ENCODE measurements at places on chromosomes 6 and 20. TPM values are rescaled to one million over a fixed set of nuclear protein-coding genes. Genes with fewer than 3 reads are reported as not detected.

GRCh38 chr6:15553031-15553430, 109.8 kb downstream of the DTNBP1 start:
- DNase-seq = no peak

The TNFRSF21 gene
- 14.9 TPM for polyA plus RNA-seq

DNA sequence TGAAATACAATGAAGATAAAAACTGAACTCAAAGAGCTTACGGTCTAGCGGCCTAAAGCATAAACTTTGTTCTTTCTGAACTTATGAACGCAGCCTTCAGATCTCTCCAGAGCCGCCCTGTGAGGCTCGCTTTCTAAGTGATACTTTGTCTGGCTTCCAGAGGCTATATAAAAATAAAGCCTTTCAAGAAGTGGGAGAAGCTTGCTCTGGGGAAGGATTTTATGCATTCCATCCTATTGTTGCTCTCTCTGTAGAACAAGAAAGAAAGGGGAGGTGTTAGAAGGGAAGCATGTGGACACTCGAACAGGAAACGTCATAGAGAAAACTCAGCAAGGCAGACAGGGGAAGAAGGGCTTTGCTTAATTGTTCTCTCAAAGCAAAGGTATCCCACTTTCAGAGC, 77.0 kb downstream of the TBX18 start:
- no peak for DNase-seq

The KHDRBS2 gene
- 11.1 TPM for polyA plus RNA-seq

- DNase-seq = peak; percentile 78
These were observed 56.0 kb upstream of the DDR1 start for GRCh38 chr6:30828027-30828962.

DNA sequence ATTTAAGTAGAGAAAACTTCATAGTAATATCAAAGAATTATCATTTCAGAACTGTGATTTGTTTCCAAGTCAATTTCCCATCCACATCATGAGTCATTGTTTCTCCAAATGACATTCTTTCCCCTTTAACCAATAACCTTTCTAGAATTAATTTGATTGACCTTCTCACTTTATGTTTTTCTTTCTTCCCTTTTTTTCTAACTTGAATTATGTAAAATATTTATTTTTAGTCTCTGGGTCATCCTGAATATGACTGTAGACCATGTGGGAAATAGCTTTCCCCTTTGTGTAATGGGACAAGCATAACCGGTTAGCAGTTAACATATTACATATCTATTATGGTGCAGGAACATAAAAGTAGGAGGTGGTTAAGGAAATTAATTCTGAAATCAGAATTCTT, 291.1 kb downstream of the GJA1 start:
- no peak for DNase-seq

DNA sequence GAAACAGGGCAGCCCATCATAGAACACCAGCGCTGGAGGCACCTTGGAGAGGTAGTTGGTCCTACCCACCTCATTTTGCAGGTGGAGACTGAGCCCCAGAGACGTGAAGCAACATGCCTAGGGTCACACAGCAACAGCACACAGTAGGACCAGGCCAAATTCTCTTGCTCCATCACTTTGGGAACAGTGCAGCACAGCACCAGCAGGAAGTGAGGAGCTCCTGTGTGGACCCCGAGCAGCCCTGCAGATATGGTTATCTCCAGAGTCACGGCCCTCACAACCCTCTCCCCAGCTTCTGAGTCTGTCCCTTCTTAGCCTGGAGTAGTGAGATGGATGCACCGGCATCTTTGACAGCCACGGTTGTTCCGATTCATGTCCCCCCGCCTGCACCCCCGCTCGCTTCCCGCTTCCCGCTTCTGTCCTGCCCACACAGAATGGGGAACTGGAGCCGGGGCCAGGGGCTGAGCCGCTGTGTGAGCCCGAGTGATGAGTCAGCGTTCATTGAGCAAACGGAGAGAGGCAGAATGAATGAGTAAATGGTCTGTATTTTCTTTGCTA, 72.6 kb upstream of the DUSP22 start:
- DNase-seq = no peak

The ANKRD60 gene
- polyA plus RNA-seq = not detected

The ANGPT4 gene
- polyA plus RNA-seq = 0.10 TPM

DNA sequence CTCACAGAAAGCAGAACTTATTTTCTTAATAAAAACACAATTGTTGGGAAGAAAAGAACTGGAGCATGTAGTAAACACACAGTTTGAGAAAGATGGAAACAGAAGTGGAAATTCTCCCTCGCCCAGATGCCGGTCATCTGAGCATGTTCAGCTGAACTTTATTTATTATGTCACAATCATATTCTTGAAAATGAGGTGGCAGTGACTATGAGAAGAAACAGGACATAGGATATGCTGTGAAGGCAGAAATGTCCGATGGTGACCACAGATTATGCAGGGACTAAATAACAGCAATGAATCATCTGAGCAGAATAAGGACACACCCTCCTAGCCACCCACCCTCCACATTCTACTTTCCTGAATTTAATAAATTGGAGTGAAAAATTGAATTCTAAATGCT, 425.3 kb upstream of the NOX3 start:
- DNase-seq = peak; percentile 42

GRCh38 chr6:80594461-80594860, 488.0 kb downstream of the BCKDHB start:
- DNase-seq = no peak

Data from right lung (tissue), 10 donors.